ENCODE measurements at places on chromosomes 7 and 10.

DNA sequence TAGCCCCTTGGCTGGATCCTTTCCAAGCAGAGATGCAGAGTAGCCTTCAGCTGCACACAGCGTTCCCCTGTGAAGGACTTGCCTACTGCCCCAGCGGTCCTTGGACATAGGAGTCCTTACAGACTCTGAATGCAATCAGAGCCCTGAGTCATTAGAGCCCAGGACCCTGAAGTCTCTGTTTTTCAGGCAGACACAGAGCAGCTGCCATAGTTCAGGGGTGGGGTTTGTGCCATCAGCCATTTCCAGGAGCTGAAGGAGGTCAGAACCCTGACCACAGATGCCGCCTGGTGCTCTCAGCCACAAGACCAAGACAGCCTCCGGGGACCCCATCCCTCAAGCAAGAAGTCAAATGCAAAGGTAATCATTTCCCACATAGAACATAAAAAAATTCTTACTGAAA, 32.8 kb upstream of the WDFY4 start:
- DNase-seq = no peak

DNA sequence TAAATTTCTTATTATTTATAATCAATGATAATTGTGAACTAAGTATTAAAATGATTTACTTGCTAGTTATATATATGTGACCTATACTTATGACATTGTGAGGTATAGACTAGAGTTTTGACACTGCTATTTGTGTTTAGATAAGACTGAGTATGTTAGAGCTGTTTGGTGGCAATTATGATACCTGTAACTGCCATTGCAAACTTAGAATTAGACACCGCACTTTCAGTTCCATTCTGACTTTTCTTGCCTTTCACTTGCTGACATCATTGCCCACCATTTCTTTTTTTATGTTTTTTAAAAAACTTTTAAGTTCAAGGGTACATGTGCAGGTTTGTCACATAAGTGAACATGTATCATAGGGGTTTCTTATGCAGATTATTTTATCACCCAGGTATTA, 214.5 kb downstream of the MBL2 start:
- no peak for DNase-seq

GRCh38 chr7:156230576-156230975, 410.0 kb upstream of the RNF32 start:
- no peak for DNase-seq

DNA sequence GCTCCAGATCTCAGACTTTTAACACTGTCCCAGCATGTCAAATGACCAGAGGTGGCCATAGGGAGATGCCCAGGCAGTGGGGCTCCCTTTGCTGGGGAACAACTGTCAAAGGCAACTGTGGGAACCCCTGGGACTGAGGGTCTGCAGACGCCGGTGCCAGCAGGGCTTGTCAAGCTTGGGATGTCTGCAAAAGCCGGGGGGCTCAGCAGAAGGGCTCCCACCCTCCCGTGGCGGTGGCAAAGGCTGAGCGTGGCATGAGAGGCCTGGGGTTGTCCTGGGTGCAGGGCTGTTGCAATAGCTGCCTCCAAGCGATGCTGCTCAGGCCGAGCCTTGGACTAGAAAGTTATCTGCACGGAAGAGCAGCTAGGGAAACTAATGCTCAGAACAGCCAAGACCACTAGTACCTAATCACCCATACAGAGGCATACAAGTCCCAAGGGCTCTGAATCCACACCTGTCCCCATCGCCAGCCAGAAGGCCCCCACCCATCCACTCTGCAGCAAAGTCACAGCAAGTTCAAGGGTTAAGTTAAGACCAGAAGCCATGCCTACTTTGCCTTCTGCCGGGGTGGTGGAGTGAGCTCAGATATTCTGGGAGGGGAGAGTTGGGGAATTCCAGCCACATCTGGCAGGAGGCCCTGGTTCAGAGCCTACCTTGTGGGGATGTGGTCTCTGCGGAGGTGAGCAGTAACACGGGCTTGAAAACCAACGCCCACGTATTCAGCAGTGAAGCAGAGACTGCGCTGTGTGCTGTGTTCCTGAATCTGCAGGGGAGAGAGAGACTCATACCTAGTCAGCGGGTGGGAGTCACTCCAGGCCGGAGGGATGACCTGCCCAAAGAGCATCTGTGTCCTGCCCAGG, 4.6 kb downstream of the SH2B2 start:
- DNase-seq = no peak

DNA sequence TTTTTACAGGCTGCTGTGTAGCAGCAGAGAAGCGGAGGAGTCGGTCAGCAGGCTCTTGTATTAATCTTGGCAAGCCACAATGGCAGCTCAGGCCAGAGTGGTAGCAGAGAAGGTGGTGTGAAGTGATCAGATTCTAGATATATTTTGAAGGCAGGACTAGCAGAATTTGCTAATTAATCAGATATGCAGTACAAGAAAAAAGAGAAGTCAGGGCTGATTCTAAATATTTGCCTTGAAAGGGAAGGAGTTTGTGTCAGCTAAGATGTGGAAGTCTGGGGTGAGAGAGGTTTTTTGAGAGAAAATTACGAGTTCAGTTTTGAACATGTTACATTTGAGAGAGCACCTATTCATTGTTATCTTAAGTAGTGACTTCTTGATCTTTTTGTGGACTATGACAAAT, 176.3 kb downstream of the WNT2 start:
- no peak for DNase-seq
